ENCODE measurements at places on chromosomes 2 and 18.

- no peak for DNase-seq
Observed at GRCh38 chr2:179478771-179479170, 214.1 kb upstream of the SESTD1 start.

- DNase-seq: no peak
Observed at GRCh38 chr18:54607213-54608027, 16.4 kb downstream of the DYNAP start.

GRCh38 chr2:71780162-71780561 lies 326.8 kb downstream of the DYSF start:
- DNase-seq: no peak

GRCh38 chr2:240972636-240973521 lies 25.5 kb upstream of the SNED1 start:
- no peak for DNase-seq

DNA sequence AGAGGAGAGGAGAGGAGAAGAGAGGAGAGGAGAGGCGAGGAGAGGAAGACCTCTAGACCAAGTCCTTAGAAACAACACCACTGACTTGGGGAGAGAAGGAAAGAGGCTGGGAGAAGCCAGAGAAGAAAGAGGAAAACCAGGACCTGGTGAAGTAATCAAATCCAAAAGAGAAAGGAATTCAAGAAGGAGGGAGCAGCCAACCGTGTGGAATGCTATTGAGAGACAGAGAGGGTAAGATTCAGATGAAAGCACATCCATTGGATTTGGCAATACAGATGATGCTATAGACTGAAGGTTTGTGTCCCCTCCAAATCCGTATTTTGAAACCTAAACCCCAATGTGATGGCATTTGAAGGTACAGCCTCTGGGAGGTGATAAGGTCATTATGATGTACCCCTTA lies 50.7 kb downstream of the GALNT14 start:
- no peak for DNase-seq

GRCh38 chr2:218964041-218964771 lies 4.7 kb downstream of the CDK5R2 start:
- DNase-seq: no peak

DNA sequence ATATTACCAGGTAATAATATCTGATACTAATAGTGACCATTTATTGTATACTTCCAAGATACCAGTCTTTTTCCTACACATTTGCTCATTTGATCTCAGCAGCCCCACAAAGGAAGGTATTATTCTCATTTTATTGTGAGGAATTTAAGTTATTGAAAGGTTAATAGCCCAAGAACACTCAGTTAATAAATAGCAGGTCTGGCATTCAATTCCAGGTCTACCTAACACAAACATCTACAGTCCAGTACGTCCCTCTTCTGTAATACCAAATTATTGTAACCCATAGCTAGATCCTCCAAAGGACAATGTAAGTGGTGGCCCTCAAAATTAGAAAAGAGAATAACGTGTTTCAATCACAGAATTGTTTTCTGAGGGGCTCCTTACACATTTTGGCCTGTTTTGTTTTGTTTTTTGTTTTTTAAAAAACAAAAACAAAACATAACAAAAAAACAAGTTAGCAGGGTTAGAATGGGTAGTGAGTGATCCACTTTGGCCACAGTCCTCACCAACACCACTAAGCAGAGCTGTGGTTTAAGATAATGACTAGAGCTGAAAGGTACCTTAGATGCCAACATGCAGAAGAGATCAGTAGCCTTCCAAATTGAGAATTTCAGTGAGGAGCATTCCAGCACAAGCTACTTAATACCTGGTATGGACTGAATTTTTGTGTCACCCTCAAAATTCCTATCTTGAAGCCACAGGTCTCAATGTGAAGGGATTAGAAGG lies 137.5 kb downstream of the DYM start:
- no peak for DNase-seq

DNA sequence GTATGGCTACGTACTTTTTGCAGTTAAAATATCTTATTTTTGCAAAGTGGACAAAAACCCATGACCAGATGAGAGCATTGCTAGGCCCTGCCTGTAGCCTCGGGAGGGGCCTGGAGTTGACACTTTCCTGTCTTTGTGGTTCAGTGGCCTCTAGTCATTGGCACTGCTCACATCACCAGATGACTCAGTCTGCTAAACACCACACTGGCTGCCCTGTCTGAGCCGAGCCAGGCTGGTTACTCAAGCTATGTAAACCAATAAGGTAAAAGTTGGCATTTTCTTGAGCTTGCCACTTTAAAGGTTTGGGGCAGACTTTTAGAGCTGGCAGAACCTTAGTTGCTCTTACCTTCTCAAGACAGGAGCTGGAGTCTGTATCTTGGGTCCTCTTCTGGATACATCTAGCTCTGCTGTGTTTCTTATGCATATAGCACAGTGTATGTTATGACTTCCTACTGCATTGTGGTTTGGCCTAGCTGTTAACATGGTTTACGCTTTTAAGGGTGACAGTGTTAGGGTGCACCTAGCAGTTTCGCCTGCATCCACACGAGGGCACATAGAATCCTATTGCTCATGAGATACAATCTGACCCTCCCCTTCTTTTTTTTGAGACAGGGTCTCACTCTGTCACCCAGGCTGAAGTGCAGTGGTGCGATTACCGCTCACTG lies 76.4 kb downstream of the AP1S3 start:
- DNase-seq: no peak

GRCh38 chr2:197128897-197129296 lies 181.7 kb downstream of the ANKRD44 start:
- DNase-seq: no peak

Measured in T-helper 2 cell (primary cell).